ENCODE measurements at places on chromosomes 6 and 20. TPM values are rescaled to one million over a fixed set of nuclear protein-coding genes. Genes with fewer than 3 reads are reported as not detected.

Gene SLC22A16
- total RNA-seq: not detected

Gene HLA-DQA1
- not detected for total RNA-seq

Gene GRIK2
- total RNA-seq: 0.21 TPM

Gene MYBL2
- 66.0 TPM for total RNA-seq

Gene RAB5IF
- 265 TPM for total RNA-seq

Gene MUC21
- total RNA-seq: not detected

Gene RRAGD
- 5.6 TPM for total RNA-seq

Gene F13A1
- total RNA-seq: not detected

Gene YIPF3
- total RNA-seq: 68.9 TPM

Gene CST8
- total RNA-seq: not detected

Gene DCBLD1
- 30.5 TPM for total RNA-seq

Gene ARMH2
- not detected for total RNA-seq

Gene OR2B6
- total RNA-seq: not detected

Measured in A549 treated with ZK216348 at 1 μM for 4 hours (cell line).